ENCODE measurements at places on chromosomes 12 and 14.

GRCh38 chr14:82398256-82398655, 864.6 kb upstream of the SEL1L start:
- no peak for DNase-seq

GRCh38 chr12:93767524-93767863, 90.3 kb downstream of the CRADD start:
- no peak for DNase-seq

- no peak for DNase-seq
Observed at GRCh38 chr12:50825372-50825838, 17.3 kb upstream of the TMPRSS12 start.

GRCh38 chr12:47652521-47653234, 53.2 kb downstream of the RPAP3 start:
- DNase-seq: no peak

DNA sequence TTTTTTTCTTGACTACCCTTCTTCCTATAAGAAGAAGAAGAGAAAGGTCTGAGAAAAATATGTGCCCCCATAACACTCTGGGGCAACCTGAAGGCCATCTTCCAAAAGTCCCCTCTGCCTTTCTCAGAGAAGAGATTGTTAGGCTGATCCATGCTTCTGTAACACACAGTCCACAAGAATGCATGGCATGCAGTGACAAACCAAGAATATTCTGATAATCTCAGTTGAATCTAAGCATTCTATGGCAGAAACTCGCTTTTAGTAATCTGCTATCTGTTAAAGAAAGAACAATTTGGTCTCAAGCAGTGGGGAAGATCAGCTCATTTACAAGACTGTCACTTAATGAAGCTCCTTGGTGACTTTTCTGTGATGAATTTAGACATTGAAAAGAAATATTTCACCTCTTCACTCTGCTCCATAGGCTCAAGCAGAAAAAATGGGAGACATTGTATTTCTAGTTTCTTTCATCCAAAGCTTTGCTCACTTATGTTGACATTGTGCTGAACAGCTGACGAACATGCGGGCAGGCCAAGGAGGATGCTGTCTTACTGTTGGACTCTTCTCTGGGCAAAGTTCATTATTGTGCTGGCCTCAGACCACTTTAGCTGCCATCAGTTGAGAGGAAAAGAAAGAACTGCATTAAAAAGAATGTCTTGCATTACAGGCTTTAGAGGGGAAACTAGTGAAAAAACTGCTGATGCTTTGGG, 957.1 kb downstream of the DIO2 start:
- DNase-seq: no peak

DNA sequence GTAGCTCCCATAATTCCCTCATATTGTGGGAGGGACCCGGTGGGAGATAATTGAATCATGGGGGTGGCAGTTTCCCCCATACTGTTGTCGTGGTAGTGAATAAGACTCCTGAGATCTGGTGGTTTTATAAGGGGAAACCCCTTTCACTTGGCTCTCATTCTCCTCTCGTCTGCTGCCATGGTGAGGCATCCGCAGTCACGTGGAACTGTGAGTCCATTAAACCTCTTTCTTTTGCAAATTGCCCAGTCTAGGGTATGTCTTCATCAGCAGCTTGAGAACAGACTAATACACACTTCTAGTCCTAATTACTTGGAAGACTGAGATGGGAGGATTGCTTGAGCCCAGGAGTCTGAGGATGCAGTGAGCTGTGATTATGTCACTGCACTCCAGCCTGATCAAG, 64.4 kb downstream of the TMX1 start:
- peak; percentile 17 for DNase-seq

DNA sequence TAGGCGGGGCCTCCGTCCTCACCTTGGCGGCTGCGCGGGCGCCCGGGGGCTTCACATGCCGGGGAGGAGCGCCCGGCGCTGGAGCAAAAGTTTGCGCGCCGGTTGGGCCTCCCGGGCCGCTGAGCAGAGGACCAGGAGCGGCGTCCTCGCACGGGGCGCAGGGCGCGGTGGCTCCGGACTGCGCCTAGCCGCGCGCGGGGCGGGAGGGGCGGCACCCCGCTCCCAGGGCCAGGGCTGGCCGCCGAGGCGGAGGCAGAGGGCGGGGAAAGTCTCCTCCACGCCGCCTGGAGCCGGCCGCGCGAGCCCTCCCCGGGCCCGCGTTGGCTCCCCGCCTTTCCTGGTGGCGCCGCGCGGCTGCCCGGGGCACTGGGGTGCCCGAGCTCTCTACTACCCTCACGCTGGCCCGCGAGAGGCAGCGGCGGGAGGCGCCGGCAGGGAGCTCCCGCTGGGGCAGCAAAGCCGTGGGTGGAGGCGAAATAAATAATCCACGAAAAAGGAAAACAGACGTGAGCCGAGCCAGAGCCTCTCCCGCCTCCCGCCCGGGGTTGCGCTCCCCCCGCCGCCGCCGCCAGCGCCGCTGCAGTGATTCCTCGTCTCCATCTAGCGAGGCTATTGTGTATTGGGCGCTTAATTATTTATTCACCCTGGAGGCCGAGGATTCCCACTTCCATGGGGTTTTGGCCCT, 400 bp upstream of the PRIMA1 start:
- no peak for DNase-seq

- DNase-seq: no peak
Observed at GRCh38 chr12:56541631-56542030, 20.0 kb downstream of the RBMS2 start.

DNA sequence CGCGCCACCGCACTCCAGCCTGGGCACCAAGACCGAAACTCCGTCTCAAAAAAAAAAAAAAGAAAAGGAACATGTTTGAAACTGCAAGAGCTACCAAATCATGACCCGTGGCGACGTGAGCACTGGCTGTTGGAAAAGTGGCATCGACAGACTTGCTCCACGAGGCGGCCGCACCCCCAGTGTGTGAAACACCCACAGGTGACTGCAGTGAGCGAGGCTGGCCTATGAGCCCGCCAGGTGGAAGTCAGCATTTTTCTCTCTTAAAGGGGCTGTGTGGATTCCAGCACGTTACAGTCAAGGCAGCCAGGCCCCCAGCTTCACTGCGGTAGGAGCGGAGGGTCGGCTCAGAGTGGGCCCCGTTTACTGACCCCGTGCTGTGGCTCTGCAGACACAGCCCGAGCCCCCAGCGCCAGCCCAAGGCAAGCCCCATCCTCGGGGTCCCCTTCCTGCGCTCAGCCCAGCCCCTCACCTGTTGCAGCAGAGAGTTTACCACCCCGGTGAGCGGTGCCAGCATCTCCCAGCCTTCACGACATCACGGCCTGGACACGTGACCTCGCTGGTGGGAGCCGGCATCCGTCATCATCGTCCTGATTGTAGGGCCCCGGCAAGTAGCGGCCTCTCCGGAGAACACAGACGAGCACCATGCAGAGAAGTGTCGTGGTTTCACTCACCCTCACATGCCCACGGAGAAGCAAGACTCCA, 54.3 kb upstream of the FBRSL1 start:
- no peak for DNase-seq

DNA sequence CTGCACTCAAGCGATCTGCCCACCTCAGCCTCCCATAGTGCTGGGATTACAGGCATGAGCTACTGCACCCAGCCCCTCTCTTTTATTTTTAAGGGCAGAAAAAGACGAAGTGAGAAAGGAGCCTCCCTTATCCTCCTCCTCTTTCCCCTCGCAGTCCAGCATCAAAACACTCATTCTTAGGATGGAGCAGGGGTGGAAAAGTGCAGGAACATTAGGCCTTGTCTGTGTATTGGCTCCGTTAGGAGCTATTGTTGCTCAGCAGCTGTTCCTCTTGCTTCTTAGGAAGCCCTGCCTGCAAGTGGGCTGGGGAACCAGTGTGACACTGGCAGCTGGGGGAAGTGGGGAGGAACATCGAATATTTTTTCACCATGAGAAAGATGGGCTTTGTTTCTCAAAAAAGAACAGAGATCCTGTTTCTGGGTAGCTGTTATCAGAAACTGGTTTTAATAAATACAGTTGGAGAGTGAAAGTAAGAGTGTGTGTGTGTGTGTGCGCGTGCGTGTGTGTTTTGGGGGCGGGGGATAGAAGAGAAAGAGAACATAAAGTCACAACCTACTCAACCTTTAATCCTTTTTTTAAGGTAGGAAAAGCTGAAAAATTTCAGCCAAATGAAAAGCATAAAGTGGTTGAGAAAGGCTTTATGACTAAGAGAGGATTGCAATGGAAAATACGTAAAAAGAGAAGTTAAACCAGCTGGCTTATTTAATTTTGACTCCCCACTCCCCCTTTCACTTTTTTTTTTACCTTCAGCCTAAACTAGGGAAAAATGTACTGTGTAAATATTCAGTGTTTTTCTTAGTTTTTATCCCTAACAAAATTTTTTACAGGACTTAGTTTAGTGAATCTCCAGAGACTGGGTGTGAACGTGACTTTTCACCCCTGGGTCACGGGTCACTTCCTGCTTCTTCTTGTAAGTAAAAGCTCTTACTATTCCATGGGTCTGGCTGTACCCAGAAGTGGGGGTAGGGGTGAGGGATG, 197.2 kb upstream of the PLEKHG7 start:
- peak; percentile 72 for DNase-seq

GRCh38 chr12:53862831-53863230, 75.8 kb upstream of the HOXC13 start:
- DNase-seq: no peak

- no peak for DNase-seq
Observed at GRCh38 chr12:15701206-15701605, 88.0 kb downstream of the EPS8 start.

DNA sequence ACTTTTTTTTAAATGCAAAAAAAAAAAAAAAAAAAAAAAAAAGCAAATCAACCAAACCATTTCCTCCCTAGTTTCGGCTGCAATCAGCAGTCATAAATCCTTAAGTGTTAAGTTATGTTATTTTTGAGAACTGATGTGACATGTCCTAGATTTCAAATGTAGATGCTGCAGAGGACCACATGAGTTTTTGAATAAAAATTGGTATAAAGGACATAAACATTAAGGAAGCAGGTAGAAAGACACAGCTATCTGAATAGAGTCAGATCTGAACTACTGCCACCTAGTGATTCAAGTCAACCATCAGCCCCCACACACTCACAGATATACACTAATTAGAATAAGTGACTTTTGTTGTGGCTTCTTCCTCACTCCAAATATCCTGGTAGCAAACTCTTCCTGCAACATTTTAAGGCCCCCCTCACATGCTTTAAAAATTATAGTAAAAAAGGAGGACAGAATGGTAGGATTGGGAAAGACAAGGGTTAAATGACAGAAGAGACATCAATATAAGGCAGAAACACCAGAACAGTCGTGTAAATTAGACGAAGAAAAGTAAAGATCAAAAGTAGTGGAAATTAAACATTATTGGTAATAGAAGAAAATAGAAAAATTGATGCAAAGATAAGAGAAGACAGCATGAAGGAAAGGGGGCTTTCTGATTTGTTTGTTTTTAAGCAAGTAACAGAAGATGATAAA, 394.5 kb upstream of the ATP2B1 start:
- DNase-seq: no peak

DNA sequence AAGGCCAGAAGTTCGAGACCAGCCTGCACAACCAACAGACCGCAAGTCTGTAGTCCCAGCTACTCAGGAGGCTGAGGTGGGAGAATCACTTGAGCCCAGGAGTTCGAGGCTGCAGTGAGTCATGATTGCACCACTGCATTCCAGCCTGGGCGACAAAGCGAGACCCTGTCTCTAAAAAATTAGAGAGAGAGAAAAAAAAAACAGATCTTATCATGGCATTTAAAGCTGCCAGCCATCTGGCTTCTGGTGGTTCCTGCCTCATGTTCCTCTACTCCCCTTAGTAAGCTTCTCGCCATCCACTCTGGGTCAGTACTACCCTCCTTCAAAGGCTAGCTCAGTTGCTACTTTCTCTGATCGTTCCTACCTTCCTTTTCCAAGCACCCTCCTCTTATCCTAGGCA, 16.1 kb downstream of the CLSTN3 start:
- DNase-seq: no peak

GRCh38 chr12:71702590-71702989, 16.7 kb downstream of the TMEM19 start:
- no peak for DNase-seq

GRCh38 chr12:25245491-25245890, 5.2 kb downstream of the KRAS start:
- DNase-seq: no peak

GRCh38 chr12:10453156-10453555, at the start of gene KLRC1:
Gene KLRC1 (minus strand): TSS chr12:10453377. CDS start chr12:10451156, 2,221 bp downstream.
- no peak for DNase-seq

GRCh38 chr12:114774197-114774596, 90.2 kb upstream of the TBX3 start:
- DNase-seq: no peak

GRCh38 chr14:95256002-95256775, 63.5 kb downstream of the CLMN start:
- DNase-seq: no peak

GRCh38 chr12:85523197-85523596, 243.2 kb downstream of the ALX1 start:
- DNase-seq: no peak

DNA sequence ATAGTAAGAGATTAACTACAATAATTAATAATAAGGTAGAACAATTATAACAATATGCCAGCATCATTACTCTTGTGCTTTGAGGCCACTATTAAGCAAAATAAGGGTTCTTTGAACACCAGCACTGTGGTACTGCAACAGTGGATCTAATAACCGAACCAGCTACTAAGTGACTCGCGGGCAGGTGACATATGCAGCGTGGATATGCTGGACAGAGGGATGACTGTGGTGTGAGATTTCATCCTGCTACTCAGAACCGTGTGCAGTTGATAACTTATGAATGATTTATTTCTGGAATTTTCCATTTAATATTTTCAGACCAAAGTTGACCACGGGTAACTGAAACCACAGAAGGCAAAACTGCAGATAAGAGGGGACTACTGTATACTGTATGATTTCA, 34.4 kb downstream of the BMAL2 start:
- no peak for DNase-seq

DNA sequence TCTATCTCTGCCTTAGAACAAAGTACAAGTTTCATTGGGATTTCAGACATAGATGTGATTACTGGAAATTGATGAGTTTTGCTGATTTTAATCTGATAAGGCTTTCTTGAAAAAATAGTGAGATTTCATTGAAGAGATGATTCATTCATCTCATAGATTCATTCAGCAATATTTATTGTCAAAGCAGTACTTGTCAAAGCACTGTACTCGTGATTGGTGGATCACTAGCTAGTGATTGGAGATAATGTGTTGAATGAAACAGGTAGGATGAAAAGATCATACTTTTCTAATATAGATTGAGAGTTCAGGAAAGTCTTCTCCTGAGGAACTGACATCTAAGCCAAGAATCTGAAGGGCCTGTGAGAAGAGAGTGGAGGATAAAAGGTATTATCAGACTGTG, 71.0 kb downstream of the KTN1 start:
- no peak for DNase-seq

- DNase-seq: no peak
Observed at GRCh38 chr14:72929316-72930080, 3.2 kb downstream of the DCAF4 start.

DNA sequence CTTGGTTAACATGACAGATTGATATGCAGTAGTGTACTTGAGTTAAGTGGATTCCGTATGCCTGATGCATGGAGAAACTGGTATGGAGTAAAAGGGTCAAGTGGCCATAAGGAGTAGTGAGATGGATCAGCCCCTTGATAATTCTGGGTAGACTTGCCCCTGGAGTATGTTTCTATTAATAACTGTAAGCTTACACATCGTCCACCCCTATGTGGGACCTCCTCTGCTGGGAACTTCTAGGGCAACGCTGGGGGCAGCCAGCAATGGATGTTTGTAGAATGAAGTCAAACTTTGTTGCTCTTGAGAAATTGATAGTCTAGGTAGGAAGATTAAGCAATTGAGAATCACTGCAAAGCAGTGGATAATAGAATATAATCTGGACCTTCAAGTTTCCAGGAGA, 3.5 kb downstream of the C12orf75 start:
- DNase-seq: no peak
